ENCODE measurements at places on chromosomes 3 and 15.

DNA sequence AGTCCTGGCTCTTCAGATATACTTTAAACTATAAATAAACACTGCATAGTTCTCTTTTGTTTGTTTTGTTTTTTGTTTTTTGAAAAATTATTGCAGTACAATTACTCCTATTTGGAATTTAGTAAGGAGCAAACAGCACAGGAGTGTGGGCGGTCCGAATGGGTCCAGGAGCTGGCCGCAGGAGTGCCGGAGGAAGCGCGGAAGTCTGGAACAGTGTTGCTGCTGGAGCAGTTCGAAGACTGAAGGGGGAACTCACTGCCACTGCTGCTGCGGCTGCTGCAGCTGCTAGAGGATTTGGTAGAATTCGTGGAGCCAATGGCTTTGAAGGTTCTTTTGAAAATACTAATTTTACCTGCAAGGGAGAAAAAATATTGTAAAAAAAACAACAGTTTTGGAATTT, 329.9 kb downstream of the ZNF385D start:
- DNase-seq = no peak

DNA sequence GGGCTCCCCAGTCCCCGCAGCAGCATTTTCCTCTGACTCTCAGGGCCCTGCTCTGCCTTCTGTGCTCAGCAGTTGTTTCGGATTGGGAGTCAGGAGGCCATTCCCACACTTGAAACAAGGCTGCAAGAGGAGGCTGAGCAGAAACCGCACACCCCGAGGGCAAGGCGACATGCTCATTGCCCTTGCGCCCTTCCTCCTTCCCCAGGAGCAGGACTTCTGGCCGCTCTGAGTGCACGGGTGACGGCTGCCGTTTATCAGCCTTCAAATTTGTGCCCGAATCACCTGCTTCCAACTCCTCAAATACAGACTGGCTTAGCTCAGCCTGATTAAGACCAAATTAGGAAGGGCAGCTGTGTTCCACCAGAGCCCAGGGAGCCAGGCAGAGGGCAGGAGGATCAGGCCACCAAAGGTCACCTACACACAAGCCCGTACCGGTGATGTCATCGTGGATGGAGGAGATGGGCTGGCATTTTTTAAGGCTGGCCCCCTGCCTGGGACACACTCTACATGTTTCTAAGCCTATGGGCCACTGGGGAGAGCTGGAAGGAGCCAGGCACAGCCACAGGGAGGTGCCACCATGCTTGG, 38.1 kb downstream of the TM2D3 start:
- no peak for DNase-seq

DNA sequence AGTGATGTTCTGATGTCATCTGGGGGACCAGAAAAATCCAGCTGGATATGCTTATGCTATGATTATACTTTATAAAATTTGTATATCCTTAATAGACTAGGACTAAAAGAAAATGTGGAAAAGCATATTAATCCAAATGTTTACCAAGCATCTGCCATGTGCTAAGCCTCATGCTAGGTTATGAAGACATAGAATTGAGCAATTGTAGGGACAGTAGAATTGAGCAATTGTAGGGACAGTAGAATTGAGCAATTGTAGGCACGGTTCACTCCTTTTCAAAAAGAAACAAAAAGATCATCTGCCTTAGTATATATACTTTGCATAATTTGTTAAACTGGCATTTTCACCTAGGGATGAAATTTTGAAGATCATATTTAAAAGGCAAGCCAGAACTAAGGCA, 18.3 kb downstream of the ABHD5 start:
- DNase-seq = no peak

- no peak for DNase-seq
Measured at GRCh38 chr3:176431038-176431418, 766.3 kb downstream of the TBL1XR1 start.

DNA sequence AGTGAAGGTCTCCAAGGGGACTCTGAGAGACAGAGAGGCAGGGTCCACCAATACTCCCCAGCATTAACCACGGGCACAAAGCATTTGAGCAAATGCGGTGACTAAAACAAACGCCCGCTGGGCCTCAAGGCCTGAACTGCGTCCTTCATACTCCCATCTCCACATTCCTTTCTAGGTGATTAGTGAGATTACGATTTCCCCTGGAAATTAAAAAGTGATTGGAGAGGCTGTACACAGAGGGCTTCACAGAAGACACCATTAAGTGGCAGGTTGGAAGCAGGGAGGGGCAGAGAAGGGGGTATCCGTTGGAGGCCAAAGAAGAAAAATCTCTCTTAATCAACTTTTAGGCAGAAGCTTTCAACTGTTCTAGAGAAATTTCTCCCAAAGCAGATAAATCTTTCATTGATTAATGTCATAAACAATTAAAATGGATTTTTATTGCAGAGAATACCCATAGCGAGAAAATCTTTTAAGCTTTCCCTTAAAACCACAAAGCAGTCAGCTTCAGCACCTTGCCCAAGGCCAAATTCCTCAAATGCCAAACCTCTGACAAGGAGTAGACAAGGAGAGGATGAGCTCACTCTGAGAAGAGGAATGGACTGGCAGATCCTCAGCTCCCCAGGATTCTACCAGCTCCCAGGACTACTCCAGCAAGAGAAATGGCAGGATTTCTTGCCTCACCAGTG, 38.2 kb downstream of the MB21D2 start:
- no peak for DNase-seq

GRCh38 chr3:183576487-183577107, 21.1 kb upstream of the KLHL6 start:
- DNase-seq = no peak

DNA sequence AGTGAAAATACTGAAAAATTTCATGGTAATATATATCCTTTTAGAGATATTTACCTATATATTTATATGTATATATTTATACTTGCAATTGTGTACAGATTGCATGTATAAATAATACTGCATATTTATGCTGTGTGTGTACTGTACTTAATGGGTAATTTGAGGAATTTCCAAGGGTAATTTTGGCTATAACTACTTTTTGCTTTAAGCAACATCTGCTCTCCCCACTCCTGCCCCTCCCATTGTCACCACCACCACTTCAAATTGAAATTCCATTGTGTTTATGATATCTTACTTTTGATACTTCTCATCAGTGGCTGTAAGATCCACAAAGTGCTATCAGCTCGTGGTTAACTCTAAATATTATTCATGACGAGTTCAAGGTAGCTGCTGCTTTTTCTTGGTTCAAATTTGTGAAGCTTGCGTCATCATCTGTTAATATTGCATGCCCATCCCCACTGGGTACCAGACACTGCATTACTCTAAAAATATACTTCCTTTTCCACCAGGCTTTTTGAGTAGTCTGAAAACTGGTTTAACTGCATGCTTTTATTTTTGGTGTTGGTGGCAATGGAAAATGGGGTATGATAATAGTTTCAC, 91.7 kb upstream of the MITF start:
- DNase-seq = no peak

DNA sequence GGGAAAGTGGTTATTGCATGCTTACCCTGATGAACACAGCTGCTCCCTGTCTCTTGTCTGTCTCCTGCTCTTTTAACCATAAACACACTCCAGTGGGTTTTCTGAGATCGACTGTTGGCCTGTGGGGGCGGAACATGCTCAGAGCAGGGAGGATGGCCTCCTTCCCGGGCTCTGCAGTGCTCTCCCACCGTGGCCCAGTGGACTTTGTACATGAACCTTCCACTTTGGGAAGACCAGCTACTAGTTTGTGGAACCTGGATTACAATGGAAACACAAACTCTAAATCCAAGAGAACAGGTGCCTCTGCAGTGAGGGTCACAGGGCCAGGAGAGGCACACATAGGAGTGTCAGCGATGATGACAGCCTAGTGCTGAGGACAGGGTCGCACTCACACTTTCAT, 56.5 kb downstream of the KLF13 start:
- no peak for DNase-seq

- no peak for DNase-seq
Measured at GRCh38 chr3:61526308-61526707, 35.1 kb upstream of the PTPRG start.

DNA sequence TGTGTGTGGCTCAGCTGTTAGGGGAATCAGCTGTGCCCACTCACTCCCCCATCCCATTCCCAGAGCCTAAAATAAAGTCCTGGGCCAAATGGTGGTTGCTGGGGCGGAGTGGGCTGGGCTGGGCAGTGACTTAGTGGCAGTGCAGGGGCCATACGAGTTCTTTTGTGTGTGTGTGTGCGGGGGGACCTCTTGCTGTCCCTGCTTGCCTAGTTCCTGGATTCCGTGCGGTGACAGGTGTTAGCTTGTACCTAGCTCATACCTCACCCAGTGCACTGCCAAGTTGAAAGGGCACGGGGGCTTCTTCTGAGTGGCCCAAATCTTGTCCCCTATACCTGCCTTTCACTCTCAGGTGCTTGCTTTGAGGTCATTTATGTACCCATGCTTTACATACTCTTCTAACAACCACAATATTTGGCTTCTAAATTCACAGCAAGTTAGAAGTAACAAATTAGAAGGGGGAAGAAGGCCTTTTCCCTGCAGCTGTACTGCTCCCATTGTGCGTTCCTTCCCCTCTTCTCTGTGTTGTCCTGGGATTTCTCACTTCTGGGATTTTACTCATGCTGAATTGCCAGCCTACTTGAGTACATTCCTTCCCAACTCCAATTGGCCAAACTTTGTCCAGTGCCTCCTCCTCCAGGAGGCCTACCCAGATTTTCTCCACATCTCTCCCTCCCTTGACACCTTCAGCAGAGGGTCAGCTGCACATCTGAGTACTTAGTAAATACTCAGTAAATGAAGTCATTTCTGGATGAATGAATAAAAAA, 66.3 kb upstream of the POLG start:
- no peak for DNase-seq

DNA sequence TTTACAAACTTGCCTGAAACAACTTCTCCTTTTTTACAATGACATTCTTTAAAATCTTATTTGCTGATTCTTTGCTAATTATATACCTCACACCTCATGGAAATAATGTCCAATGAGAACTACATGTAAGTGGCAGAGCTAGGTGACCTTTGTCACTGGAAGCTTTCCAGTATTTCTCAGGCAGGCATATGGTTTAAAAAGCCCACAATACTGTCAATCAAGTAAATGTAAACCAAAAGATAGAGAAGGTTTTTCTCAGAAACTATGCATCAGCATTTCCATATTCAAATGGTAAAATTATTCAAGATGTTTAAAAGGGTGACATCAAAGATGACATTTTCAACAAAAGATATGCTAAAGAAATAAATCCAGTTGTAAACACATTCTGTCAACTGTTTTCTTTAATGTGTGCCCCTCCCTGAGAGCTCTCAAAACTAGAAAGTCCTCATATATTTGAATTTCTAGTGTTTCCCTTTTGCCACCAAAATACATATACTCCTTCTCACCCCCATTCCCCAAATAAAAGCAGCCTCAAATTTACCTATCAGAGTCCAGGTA, 10.1 kb upstream of the STRIT1 start:
- no peak for DNase-seq

DNA sequence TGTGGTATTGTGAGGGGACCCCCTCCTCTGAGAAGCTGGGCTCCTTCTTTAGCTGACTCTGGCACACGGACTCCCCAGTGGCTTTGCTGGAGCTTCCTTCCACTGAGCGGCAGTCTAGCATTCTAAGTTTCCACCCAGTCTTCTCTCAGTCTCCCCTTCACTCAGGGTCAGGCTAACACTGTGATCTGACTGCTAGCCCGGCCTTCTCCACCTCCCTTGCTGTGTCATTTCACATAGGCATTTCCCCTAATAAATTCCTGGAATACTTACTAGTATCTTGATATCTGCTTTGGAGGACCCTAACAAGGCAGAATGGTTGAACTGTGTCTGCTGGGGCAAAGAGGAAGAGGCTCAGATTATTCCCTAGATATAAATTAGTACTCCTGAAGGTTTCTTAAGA, 106.2 kb upstream of the THBS1 start:
- DNase-seq = no peak

DNA sequence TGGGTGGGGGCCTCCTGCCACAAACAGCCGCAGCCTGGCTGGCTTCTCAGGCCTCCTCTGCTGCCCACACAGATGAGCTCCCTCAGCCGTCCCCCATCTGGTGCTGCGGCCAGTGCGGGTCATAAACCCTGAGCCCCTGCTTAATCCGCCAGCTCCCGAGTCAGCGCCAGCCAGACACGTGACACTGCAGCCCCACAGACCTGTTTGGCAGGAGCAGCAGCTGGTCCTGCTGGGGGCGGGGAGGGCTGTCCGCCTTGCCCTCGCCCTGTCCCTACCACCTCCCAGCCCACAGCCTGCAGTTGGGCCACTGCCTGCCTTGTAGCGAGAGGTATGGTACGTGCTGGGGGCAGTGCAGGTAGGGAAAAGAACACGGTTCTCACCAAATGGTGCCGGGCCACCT, 86.2 kb downstream of the IQSEC1 start:
- DNase-seq = no peak

- no peak for DNase-seq
Measured at GRCh38 chr3:183074881-183075280, 24.4 kb downstream of the MCCC1 start.

DNA sequence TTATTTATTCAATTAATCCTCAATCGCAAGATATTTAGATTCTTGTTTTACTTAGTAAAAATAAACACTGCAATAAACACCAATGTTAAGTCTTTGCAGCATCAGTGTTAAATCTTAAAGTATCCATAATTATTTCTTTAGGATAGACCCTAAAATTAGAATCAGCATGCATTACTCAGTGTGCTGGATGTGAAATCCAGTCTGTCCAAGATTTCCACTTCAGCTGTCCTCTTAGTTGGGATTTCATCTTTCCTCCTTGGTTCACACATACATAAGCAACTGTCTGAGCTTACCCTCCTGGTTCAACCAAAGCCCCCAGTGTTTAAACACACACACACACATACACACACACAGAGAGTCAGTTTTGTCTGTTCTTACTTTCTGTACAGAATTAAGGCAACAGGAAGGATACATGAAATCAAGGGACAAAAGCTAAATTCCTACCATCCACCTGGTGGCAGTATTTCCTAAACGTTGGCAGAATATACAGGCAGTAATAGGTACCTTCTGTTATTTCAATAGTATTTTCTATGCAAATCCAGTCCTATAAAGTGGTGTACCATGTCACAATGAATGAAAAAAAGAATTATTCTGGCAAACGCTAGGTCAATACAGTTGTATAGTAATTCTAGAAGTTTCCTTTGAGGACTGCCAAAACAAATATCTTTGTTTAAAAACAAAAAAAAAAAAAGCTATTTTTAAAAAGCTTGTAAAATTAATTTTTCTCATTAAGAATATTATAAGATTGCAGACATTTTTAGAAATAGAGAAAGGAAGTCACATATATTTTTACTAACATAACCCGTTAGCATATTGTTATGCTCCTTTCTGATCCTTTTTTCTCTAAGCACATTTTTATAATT, 27.3 kb upstream of the DMXL2 start:
- DNase-seq = no peak

GRCh38 chr3:53089511-53089910, 40.7 kb downstream of the RFT1 start:
- no peak for DNase-seq

GRCh38 chr3:60652829-60653228, 598.4 kb downstream of the FHIT start:
- no peak for DNase-seq

- DNase-seq = no peak
Measured at GRCh38 chr3:62835554-62836236, 39.5 kb downstream of the CADPS start.

- DNase-seq = no peak
Measured at GRCh38 chr15:42724276-42724675, 12.7 kb downstream of the CDAN1 start.

GRCh38 chr3:129371041-129371826, 57.2 kb downstream of the EFCAB12 start:
- no peak for DNase-seq

All from stimulated activated CD8-positive, alpha-beta memory T cell treated with anti-CD3 and anti-CD28 coated beads, Interleukin-4, amount 100 ng/mL, for 4 hours (primary cell).